GM23338 (cell line): ENCODE measurements at places on chromosomes 4 and X. TPM values are rescaled to one million over a fixed set of nuclear protein-coding genes. Genes with fewer than 3 reads are reported as not detected.

DNA sequence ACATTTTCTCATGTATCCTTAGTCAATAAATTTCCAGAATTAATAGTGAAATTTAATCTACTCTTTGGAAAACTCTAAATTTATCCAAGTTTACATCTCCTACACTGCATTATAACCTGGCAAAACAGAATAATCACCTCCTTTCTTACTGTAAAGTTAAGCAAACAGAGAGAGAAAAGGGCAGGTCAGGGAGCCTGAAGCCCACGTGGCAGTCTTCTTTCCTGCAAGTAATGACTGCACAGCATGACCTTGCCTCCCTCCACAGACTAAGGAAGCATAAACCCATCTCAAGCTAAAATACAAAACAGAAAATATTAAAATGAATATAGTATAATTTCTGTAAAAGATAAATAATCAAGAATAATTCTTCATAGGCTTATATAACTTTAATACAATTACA lies 1153.0 kb downstream of the C4orf33 start:
- no peaks in the 10 kb centered on the region for H3K27me3 ChIP-seq
- DNase-seq: peak; percentile 48
- no peak overlapping the region for H3K27ac ChIP-seq
- H3K36me3 ChIP-seq: no peaks in the 10 kb centered on the region

- H3K4me3 ChIP-seq: no peak overlapping the region
- H3K27ac ChIP-seq: no peak overlapping the region
- no peak for DNase-seq
These were observed 241.5 kb downstream of the COX18 start for GRCh38 chr4:72827968-72828367.

GRCh38 chr4:127174616-127175015 lies 458.1 kb upstream of the INTU start:
- no peaks in the 10 kb centered on the region for H3K4me1 ChIP-seq
- no peak for DNase-seq
- no peak overlapping the region for H3K4me3 ChIP-seq
- H3K36me3 ChIP-seq: no peaks in the 10 kb centered on the region

DNA sequence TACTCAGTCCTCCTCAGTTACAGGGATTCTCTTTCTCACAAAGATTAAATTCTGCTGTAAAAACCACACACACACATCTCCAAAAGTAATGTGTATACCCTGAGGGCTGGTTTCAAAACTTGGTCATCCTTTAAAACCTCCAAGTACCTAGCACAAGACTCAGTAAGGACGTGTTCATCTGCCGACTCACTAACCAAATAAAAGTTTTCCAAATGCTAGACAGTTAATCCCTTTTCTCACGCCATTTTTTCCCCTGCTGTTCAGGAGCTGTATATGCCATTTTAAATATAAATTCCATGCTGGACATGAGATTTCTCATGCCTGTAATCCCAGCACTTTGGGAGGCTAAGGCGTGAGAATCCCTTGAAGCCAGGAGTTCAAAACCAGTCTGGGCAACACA lies 3.9 kb upstream of the SAT1 start:
- H3K27me3 ChIP-seq: no peaks in the 10 kb centered on the region
- no peak overlapping the region for H3K27ac ChIP-seq
- no peaks in the 10 kb centered on the region for H3K4me1 ChIP-seq
- H3K4me3 ChIP-seq: no peak overlapping the region
- DNase-seq: no peak
- no peaks in the 10 kb centered on the region for H3K36me3 ChIP-seq

DNA sequence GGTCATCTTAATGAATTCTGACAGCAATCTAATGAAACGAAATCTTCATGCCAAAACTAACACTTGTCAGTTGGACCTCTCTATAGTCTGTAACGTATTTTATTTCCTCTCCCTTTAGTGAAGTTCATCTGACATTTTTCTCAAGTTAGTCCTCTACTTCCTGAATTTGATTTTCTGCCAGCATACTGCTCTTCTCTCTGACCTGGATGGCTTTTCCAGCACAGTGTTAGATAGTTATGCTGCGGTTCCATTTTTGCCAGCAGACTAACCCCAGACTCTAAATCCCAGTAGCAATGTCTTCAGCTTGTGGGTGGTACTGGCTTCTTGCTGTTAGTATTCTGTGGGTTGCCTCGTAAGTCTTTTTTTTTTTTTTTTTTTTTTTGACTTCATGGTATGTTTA lies 146.7 kb upstream of the VEGFC start:
- H3K27me3 ChIP-seq: no peaks in the 10 kb centered on the region
- H3K36me3 ChIP-seq: no peaks in the 10 kb centered on the region
- H3K27ac ChIP-seq: no peak overlapping the region
- no peak for DNase-seq

Gene SLC10A4
- 2.3 and 4.3 TPM in 2 replicates for total RNA-seq
